ENCODE measurements at places on chromosomes 4 and X.

GRCh38 chrX:7704205-7704604 is 138.8 kb upstream of the VCX start:
- no peak for DNase-seq

DNA sequence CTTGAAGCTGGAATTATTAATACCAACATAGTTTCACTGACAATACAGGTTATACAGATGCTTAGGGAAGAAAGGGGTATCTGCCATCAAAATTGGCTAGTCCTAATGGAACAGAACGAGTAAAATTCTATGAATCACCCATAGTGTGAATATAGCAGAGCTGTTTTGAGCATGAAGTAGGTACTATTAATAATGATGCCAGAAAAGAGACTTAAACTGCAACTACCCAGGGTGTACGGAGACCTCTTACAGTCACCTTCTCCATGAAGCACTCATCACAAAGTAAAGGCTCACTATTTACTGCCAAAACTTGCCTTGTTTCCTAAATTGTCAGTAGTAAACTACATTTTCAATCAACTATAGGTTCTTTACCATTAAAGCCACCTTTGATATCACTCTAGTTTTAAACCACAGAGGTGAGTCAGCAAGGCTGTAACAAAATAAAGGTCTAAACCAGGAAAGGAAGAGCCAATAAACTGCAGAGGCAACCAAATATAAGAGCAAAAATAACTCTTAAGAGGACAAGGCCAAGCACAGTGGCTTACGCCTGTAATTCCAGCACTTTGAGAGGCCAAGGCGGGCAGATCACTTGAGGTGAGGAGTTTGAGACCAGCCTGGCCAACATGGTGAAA is 114.4 kb downstream of the FRYL start:
- DNase-seq = no peak

DNA sequence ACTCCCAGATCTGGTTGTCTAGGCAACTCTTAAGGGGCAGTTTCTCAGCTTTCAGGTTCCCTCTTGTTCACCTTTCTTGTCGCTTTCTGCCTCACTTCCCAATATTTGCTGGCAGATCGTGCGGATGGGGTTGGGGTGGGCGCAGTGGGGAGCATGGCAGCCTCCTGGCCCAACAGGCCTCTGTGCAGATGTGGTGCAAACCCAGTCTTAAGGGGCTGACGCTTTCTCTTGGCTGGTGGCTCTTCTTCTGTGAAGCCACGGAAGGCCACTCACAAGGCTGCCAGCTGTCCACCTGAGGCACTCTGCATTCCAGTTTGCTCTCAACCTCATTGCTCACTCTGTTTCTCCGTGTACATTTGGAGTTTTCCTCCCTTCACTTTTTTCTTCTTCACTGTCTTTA is 61.7 kb downstream of the NBDY start:
- DNase-seq = no peak

DNA sequence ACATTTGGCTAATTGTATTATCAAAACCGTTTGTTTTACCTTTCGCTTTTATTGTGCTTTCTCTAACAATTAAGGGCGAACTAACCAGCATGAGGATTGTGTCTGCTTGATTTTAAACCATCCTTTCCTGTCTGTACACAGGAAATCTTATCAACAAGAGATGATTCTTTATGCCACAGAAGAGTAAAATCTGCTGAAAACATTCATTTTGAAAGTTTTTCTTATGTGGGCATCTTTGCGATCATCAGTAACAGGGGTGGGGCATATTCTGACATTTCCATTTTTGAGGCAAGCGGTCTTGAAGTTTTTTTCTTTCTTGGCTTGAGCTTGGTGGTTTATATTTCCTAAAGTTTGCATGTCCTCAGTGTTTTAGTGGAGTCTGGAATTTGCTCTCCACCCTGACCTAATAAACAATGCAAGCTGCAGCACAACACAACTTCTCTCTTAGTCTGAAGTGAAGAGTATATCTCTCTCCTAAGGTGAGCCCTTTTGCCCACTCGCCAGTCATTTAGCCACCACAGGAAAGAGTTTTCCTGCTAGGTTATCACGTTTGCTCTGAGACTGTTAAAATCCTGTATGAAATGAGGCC is 26.6 kb downstream of the NFKB1 start:
- DNase-seq = no peak

- no peak for DNase-seq
Observed at GRCh38 chrX:150012647-150013381, 74.5 kb upstream of the EOLA2 start.

GRCh38 chr4:147834480-147834879 is 102.6 kb downstream of the ARHGAP10 start:
- no peak for DNase-seq

GRCh38 chrX:89034679-89035078 is 287.7 kb downstream of the CPXCR1 start:
- DNase-seq = no peak

GRCh38 chr4:99872570-99872969 is 21.7 kb downstream of the LAMTOR3 start:
- DNase-seq = no peak

- no peak for DNase-seq
Observed at GRCh38 chr4:155353923-155354540, 22.7 kb downstream of the MAP9 start.

GRCh38 chr4:74237425-74237966 is 70.8 kb upstream of the EPGN start:
- DNase-seq = no peak

- DNase-seq = no peak
Observed at GRCh38 chrX:110008011-110008635, 5.2 kb downstream of the TMEM164 start.

GRCh38 chr4:16169490-16169889 is 56.8 kb downstream of the TAPT1 start:
- DNase-seq = no peak

DNA sequence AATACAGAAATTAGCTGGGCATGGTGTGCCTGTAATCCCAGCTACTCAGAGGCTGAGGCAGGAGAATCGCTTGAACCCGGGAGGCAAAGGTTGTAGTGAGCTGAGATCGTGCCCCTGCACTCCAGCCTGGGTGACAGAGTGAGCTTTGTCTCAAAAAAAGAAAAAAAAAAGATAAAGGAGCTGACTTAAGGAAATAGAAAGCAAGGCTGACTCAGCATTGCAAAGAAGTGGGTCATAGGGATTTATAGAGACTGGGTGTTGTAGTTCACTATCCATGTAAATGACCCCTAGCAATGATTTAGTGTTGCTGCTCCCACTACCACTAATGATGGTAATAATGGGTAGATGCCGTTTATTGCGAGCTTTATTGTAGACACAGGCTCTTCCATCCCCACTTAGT is 47.6 kb downstream of the ADD1 start:
- DNase-seq = no peak

Data from GM12891 (cell line).